ENCODE measurements at places on chromosomes 1 and 21.

DNA sequence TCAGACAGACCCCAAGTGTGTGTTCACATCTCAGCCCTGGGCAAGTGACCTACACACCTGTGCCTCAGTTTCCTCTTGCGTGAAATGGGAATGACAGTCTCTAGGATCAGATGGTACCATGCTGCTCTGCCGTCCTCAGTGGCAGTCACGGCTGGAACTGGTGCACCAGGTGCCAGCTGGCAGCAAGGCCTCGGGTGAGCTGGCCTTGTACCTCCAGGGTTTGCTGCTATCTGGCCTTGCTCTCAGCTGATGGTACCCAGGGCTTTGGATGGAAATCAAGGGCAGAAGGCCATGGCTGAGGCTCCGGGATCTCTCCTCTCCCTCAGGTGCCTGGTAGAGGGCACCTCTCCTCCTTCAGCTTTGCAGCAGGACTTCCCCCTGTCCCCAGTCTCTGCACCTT lies 21.3 kb downstream of the TMEM201 start:
- DNase-seq, result no peak

DNA sequence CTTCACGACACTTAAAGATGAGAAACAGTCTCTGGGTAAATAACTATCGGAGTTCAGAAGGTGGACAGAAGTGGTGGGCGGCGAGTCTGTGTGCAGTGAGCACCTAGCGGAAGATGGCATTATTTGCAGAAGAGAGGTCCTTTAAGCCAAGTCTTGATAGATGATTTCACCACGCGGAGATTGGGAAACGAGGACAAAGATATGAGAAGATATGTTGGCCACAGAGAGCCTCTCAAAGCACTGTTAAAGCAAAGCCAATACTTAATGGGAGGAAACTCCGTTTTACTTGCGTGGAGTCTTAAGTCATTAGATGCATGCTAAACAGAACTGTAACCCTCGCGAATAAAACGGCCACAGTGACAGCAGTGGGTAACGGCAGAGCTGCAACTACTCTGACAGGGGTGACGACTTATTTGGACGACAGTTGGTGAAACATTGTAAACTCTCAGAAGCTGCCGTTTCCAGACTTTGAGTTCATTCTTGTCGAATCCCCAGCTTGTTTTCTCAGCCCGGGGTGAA lies 577 bp upstream of the CEP350 start:
- no peak for DNase-seq

DNA sequence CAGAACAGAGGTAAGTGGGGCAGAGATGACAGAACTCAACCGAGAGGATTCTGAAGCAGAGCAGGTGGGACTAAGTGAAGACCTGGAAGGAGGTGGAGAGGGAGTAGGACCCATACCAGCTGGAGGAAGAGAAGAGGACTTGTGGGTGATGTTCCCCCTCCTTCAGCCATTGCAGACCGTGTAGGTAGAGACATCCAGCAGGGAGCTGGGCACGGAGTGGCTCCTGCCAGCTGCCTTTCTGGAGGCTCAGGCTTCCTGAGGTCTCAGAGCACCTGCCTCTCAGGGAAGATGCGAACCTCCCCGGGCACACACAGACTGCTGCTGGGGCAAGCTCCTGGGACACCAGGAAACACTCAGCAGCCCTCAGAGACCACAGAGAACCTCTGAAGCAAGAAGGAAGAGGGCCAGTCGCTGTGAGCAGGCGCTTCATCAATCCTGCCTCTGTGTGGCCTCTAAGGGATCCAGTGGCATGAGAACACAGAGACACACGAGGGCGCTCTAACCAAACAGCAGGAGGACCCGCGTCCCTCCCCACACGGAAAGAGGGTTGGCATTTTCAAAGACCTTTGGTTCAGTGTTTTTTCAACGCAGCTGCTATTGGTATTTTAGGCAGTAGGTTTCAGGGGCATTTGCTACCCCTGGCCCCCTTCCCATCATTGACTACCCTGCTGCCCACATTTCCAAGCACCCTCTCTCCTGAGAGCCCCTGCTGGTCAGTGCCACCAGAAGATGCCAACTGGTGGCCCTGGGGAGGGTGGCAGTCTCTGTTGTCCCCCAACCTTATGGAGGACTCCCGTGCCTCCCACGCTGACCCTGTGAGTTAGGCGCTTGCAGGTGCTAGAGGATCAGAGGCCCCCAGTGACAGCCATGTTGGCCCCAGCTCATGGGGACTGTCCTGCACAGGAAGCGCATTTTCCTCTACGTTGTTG lies 89.6 kb upstream of the EDN2 start:
- peak; percentile 91 for DNase-seq

DNA sequence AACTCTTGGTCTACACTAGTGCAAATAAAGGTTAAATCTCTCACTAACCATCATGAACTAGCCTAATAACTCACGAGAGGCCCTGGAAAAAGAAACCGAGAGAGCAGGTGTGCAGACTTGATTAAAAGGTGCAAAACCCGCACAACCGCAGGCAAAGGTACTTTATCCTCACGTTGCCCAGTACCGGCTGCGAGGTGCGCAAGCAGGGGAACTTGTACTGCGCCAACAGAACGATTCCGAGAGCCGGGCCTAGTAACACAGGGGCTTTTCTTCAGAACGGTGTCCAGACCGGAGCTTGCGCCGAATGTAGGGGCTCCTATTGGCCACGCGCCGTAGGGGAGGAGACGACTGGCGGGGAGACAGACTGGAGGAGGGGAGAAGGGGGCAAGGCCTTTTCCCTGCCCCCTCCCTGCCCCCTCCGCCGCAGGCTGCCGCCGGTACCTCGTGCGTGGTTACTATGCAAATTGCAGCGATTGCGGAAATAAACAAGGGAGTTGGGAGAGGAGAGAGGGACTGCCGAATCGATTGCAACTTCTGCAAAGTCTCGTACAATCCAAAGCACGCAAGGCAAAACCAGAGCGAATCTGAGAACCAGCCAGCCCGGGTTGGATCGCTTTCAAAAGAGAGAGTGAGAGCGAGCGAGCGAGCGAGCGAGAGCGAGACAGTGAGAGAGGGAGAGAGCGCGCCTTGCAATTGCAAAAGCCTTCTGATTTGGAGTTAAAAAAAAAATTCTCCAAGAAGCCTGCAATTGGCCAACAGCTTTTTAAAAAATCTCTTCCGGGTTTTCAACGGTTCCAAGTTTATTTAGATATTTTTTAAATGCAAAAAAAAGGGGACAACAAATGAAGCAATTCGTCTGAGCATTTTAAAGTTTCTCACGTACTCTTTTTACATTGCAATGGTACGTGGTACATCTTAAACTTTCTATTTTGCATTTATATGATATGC lies 5.4 kb upstream of the NFIA start:
- DNase-seq, result peak; percentile 96

DNA sequence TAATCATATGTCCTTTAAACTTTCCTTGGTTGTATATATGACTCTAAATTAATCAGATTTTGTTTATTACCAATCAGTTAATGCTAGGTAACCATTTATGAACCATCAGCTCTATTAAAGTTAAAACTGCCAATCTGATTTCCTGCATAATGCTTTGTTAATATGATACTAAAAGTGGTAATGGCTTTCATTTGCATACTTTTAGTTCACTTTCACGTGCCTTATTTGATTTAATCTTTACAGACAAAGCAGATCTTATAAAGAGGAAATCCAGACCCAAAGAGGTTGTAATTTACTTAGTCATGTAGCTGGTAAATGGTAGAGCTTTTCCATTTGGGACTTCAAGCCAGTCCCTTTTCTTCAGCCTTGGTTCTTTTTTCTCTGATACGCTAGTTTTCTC lies 61.3 kb downstream of the CLIC4 start:
- no peak for DNase-seq

GRCh38 chr1:4411862-4412261 lies 242.5 kb upstream of the AJAP1 start:
- no peak for DNase-seq

DNA sequence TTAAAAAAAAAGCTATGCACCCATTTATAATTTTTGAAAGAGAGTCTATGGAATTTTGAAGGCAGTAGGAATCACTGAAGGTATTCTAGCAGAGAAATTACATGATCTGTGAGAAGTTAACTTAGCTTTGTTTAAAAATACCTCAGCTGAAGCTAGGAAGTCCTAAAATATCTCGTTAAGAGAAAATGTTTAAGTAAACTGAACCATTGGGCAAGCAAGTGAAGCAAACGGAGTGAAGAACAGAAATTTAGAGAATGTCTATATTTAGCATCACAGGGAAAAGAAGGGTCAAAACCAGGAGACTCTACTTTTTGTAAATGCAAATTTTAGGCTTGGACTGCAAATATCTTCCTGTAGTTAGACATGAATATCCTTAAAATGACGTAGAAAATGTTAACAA lies 230.8 kb downstream of the HMCN1 start:
- no peak for DNase-seq

DNA sequence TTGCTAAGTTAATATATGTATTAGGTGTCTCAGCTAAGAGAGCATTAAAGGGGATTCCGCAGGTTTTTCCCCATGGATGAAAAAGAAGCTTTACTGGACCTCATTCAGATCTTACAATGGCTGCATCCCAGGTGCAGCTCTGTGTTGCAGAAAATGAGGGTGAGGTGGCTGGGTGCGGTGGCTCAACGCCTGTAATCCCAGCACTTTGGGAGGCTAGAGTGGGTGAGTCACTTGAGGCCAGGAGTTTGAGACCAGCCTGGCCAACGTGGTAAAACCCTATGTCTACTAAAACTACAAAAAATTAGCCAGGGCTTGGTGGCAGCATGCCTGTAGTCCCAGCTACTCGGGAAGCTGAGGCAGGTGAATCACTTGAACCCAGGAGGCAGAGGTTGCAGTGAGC lies 58.5 kb upstream of the MORC3 start:
- no peak for DNase-seq

GRCh38 chr1:55997536-55997935 lies 581.8 kb downstream of the PLPP3 start:
- peak; percentile 78 for DNase-seq

GRCh38 chr1:108913105-108913948 lies 36.5 kb downstream of the GPSM2 start:
- DNase-seq, result peak; percentile 42

- no peak for DNase-seq
These were observed 561.5 kb downstream of the USP25 start for GRCh38 chr21:16291296-16291695.

DNA sequence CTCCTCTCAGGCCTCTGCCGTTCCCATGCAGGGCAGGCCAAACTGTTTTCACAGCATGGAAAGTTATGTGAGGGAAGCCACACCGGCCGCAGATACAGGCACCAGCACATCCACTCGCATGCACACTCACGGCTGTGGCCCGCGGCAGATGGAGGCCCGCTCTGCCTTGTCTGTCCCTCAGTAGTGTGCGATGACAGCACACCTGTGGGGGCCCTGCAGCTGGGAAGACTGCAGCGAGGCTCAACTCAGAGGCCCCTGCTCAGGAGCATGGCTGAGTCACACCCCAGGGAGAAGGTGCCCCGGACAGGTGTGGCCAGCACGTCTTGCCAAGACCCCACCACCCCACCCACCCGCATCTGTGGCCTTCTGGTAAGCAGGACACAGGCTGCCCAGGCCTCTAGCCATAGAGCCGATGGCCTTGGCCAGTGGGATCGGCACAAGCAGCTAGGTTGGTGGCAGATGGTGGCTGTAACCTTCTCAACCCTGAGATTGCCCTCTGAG lies 1.3 kb upstream of the UBE2J2 start:
- DNase-seq, result no peak

GRCh38 chr1:200981278-200981677 lies 42.2 kb downstream of the KIF21B start:
- DNase-seq, result no peak

- DNase-seq, result no peak
These were observed 19.5 kb downstream of the ERG start for GRCh38 chr21:38478782-38479181.

DNA sequence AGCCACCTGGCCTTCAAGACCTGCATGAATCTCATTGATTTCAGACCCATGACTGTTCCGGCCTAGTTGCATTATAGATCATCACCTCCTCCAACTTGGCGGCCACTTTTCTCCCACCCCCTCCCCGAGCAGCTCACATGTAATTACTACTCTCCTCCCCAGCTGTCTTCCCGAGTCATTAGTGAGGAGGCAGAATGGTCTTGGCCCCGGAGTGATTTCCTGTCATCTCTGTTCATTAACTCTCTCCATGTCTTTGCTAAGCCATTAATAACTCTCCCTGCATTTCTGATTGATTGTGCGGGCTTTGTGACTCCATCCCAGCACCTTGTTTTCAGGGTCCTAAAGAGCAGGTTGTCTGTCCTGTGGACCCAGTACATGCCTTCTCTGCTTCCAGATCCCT lies 75.6 kb upstream of the CNTN2 start:
- DNase-seq, result no peak

GRCh38 chr1:152968248-152968647 lies 2.2 kb upstream of the SPRR4 start:
- no peak for DNase-seq

GRCh38 chr21:41055266-41055665 lies 112.7 kb upstream of the BACE2 start:
- no peak for DNase-seq

DNA sequence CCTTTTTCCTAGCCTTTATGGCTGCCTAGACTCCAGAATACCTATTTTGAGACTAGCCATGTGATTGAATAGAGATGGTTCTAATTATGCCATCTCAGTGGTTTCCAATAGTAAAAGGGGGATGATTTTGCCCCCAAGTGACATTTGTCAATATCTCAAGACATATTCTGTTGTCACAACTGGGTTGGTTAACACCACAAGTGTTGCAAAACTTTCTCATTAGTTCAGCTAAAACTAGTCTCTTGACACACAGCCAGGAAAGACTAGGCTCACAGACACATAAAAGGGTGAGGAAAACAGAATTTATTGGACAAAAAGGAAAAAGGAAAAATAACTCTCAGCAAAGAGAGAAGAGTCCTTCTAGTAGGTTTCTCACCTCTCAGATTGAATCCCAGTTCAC lies 39.9 kb upstream of the GBP5 start:
- no peak for DNase-seq

- no peak for DNase-seq
These were observed 94.0 kb upstream of the RAB3GAP2 start for GRCh38 chr1:220366269-220366668.

GRCh38 chr1:199102239-199102638 lies 463.4 kb downstream of the PTPRC start:
- no peak for DNase-seq

GRCh38 chr1:23600283-23600682 lies 41.0 kb upstream of the ID3 start:
- no peak for DNase-seq

- DNase-seq, result peak; percentile 10
These were observed 28.7 kb downstream of the RIMS3 start for GRCh38 chr1:40636777-40637176.

DNA sequence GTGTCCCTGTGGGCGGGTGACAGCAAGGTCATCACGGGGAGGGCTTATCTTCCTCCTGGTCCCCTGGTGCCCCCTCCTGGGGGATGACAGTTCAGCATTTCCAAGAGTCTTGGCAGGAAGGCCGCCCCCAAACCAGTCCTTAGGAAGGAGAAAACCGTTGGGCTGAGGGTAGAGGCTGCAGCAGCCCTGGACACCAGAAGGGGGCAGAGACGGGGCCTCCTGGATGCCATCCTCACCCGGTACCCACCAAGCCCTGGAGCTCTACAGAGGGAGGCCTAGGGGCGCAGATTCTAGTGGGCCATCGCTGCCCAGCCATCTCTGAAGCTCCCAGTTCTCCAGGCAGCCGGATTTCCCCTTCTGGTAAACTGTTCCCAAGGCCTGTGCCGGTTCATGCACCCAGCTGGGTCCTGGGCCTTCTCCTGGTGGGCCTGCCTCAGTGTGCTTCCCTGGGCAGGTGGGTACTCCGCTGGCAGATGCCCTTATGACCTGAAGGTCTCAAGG lies 14.8 kb upstream of the ZNF669 start:
- DNase-seq, result peak; percentile 27

GRCh38 chr1:116826818-116827606 lies 72.8 kb downstream of the CD2 start:
- no peak for DNase-seq

- DNase-seq, result peak; percentile 65
These were observed 1016.1 kb downstream of the KCNT2 start for GRCh38 chr1:195591917-195592672.

GRCh38 chr1:228070851-228071250 lies 11.7 kb upstream of the ARF1 start:
- DNase-seq, result no peak
